ENCODE measurements at places on chromosomes 2 and 18. TPM values are rescaled to one million over a fixed set of nuclear protein-coding genes. Genes with fewer than 3 reads are reported as not detected.

GRCh38 chr2:6143812-6144211 lies 451.6 kb downstream of the SOX11 start:
- DNase-seq: no peak

Gene TEKT4
- not detected for total RNA-seq

DNA sequence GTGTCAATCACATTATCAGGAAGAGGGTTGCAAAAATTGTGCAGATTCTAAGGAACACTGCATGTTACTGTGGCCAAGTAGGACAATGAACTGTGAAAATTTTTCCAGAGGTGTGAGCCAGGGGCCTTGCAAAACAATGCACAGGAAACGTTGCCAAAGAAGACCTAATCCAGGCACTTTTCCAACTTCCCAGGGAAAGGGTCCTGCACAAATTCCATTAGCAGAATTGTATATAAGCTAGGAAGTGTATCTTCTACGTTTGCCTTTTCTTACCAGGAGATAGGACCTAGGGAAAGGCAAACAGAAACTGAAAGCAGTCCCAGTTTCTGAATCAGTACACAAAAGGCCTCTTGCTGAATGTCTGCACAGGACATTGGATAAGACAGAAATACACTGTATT lies 1888.3 kb upstream of the CELF4 start:
- no peak for DNase-seq

DNA sequence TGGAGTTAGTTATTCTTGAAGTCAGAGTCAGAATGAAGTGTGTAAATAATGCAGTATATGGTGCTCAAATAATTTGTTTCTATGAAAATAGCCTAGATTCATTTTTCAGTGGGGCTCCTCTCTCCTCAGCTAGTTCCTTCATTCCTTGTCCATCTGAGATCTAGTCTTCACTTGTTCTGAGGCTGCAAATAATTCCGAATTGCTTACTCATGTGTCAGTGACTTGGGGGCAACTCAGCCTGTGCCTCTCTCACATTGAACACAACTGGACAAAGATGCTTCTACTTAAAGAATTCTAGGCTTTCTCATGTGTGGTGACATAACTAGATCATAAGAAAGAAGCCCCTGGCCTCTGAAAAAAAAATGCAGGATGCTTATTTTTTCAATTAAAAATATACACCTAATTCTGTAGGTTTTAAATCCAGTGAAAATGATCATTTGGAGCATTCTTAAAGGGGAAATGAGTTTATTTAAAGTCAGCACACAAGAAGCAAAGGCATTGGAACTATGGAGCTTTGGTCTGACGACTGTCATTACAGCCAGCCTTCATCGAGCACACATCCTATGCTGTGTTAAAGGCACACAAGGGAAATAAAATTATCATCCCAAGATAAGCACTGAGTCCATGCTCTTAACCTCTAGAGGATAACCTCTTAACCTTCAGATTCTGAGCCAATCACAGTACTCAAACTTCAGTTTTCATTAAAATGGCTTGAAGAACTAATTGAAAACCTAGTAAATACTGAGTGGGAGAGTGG lies 24.8 kb upstream of the SCN7A start:
- no peak for DNase-seq

Gene NEU4
- total RNA-seq: 68.8 TPM

DNA sequence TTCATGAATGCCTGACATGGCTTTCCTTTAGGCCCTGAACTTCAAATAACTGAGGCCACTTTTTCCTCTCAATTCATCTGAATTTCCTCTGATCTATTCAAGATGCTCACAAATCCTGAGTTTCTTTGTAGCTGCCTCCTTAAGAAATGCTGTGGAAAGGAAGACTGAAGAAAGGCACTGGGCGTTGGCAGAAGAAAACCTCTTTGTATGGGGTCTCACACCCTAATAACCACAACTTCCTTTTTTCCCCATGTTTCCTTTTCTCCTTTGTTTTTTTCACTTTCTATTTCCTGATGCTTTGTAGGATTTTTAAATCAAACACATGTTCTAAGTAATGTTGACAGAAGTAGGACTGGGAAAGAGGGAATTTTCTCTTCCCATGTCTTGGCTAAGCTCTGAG lies 447.4 kb downstream of the CMPK2 start:
- DNase-seq: no peak

DNA sequence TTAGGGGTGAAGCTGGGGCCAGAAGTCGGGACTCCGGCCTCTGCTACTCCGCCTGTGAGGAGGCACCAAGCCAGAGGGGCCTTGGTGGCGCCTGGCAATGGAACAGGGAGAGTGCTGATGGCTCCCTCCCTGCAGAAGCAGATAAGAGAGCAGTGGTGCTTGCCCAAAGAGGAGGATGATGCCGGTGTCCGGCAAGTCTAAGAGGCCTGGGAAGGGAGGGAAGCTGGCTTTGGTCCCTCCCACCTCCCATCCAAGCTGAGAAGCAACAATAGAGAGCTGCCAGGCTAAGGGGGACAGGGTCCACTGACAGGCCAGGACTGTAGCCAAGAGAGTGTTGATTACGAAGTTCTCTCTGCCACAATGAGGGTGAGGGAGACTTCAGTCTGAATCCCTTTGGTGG lies 479.5 kb downstream of the TNS1 start:
- DNase-seq: no peak

DNA sequence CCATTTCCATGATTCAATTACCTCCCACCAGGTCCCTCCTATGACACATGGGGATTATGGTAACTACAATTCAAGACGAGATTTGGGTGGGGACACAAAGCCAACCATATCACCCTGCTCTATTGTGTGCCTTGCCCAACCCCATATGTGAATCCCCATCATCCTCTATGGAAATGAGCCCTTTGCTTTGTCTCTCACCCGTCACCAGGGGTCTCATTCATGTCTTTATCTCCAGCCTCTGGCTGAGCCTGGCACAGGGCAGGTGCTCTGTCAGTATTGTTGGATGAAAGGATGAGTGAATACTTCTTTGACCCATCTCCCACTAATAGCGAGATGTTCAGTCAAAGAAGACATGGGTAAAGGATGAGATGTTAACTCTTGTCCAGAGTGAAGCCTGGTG lies 116.6 kb upstream of the LGALSL start:
- DNase-seq: no peak

Gene C2orf66
- not detected for total RNA-seq

- no peak for DNase-seq
Observed at GRCh38 chr2:185567196-185567595, 171.4 kb upstream of the FSIP2 start.

GRCh38 chr2:100610381-100610831 lies 47.6 kb downstream of the PDCL3 start:
- peak; percentile 82 for DNase-seq

GRCh38 chr18:56748698-56749268 lies 97.6 kb downstream of the WDR7 start:
- DNase-seq: no peak

Gene GKN1
- not detected for total RNA-seq

DNA sequence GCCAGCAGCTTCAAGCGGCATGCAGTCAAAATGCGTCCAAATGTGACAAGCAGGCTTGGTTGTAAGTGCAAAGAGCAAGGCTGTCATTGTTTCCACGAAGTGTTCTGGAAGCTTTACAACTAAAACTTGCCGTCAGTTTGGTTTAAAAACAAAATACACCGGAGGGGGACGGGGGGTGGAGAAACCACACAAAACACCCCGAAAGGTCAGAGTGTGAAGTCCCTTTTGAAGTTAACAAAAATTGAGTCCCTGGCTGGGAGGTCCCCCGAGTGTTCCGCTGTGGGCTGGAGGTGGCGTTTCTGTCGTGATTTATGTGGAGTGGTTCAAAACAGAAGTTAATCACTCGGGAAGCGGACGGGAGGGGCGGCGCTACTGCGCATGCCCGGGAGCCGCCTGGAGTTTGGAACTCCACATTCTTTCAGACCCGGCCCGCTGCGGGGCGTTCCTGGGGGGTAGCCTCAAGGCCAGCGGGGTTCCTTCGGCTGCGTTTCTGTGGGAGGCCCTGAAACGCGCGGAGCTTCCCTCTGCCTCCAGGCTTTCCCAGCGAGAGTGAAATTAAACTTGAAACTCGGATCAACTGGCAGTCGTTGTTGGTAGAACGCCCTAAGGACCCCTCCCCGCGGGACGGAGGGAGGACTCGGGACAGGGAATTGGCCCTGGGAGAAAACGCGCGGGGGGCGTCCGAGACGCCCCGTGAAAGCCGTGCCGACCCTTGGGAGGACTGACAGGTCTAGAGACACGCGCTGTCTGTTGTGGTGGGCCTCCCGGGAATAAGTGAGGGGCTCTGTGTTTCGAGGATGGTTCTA lies 1.4 kb downstream of the TGIF1 start:
- DNase-seq: peak; percentile 95

- DNase-seq: no peak
Observed at GRCh38 chr2:233410196-233410760, 56.0 kb downstream of the DGKD start.

DNA sequence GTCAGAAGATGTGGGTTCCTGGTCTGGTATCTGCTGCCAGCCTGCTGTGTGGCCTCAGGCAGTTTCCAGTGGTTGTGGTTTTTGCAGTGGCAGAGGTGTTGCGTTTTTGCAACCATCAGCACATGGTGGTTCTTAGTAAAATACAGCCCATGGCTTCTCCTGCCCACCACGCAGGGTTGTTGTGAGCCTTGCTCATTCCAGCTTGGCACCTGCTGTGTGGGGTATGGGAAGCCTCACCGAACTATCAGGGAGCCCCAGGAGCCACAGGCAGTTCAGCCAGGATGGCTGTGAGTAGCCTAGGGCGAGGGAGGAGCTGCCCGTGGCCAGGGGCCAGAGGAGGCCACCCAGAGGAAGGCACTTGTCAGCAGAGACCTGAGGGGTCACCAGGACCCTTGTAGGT lies 9.8 kb downstream of the ARID5A start:
- DNase-seq: no peak

DNA sequence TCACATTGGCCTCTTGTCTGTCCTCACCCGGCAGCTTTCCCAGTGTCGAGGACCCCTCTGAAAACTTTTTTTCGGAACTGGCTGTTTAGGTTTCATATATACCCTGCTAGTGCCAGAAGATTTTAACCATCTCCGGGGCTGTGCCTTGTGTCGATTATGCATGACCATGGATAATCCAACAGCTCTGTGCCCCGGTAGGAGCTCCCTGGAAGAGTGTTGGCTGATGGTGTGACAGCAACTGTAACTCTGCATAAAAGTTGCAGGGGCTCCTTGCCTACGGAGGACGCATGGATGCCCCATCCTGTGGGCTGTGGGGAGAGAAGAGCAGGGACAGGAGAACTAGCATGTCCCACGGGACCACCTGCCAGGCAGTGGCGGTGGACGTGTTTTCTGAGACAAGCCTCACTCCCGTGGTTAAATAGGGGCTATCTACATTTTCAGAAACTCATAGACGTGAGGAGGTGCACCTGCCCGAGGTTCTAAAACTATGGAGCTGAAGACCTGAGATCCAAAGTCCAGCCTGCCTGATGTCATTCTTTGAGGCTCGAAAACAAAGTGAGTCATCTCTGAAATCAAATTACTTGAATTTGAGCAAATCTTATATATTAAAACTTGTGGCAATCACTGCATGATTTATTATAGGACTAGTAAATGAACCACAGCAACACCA lies 437.2 kb upstream of the HS6ST1 start:
- no peak for DNase-seq

GRCh38 chr2:156935616-156936015 lies 321.9 kb upstream of the GALNT5 start:
- DNase-seq: no peak

DNA sequence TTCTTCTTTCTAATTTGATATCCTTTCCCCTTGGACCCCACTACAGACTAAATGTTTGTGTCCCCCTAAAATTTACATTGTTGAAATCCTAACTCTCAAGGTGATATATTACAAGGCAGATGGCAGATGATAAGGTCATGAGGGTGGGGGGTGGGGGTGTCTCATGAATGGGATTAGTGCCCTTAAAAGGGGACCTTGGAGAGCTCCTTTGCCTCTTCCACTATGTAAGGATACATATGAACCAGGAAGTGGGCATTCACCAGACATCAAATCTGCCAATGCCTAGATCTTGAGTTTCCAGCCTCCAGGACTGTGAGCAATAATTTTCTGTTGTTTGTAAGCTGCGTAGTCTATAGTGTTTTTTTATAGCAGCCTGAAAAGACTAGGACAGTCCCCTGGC lies 89.1 kb downstream of the PLA2R1 start:
- DNase-seq: no peak

Gene CHPF
- total RNA-seq: 122 TPM

Gene STON1
- 3.9 TPM for total RNA-seq

- no peak for DNase-seq
Observed at GRCh38 chr2:55902429-55902828, 21.2 kb downstream of the EFEMP1 start.

GRCh38 chr2:1563943-1564891 lies 151.0 kb downstream of the TPO start:
- DNase-seq: no peak

GRCh38 chr18:74819433-74820059 lies 221.9 kb downstream of the ZNF407 start:
- no peak for DNase-seq

Gene FABP1
- 730 TPM for total RNA-seq

DNA sequence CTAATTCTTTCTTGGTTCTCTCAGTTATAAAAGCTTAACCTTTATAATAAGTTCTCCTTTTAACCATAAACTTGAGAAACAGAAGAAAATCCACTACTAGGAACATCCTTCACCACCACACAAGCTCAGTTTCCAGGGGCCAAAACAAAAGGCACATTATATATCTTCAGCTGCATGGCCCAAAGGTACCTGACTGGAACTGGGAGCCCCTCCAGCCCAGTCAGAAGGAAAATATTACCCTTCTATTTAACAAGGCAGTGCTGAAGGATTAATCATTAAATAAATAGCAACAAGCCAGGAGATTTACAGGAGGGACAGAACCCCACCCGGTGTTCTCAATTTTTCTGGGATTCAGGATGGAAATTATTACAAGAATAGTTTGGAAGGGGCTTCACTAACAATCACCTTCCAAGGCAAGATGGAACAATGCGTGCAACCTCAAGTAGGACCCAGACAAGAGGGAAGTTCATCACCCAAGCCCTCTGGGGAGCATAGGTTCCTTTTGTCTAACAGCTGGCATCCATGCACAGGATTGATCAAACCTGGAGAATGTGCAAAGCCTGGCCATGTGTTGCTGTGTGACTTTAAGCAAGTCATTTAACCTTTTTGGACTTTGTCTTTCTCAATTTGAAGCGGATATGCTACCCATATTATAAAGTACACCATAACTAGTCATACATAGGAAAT lies 159.6 kb upstream of the SETBP1 start:
- no peak for DNase-seq

Gene FRZB
- 4.6 TPM for total RNA-seq

DNA sequence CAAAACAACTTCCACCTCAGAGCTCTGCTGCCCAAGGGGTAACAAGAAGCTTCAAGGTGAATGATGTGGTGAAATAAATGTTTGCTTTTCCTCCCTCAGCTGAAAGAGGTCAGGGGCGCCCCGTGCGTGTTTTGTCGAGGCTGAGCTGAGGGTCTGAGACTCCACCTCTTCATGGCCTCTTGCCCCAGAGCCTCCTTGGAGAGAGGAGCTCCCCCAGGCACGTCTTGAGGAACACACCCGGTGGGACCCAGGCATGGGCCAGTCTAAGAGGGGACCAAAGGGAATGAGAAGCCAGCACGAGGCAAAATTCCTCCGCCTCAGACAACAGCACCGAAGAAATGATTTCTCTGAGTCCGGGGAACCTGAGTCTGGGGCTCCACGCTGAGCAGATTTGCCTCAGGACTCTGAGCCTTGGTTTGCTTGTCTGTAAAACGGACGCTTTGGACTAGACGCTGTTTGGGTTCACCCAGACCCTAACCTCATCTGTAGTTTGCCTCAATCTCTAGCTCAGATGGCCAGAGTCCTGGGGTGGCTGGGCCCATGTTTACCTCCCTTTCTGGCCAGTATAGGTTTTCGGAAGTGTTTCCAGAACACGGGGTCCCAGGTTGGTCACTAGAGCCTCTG lies 56.4 kb upstream of the ODC1 start:
- peak; percentile 9 for DNase-seq

- DNase-seq: no peak
Observed at GRCh38 chr2:240670402-240670801, 12.3 kb downstream of the AQP12B start.
